KBM-7 (cell line): ENCODE measurements at places on chromosomes 2 and 18.

DNA sequence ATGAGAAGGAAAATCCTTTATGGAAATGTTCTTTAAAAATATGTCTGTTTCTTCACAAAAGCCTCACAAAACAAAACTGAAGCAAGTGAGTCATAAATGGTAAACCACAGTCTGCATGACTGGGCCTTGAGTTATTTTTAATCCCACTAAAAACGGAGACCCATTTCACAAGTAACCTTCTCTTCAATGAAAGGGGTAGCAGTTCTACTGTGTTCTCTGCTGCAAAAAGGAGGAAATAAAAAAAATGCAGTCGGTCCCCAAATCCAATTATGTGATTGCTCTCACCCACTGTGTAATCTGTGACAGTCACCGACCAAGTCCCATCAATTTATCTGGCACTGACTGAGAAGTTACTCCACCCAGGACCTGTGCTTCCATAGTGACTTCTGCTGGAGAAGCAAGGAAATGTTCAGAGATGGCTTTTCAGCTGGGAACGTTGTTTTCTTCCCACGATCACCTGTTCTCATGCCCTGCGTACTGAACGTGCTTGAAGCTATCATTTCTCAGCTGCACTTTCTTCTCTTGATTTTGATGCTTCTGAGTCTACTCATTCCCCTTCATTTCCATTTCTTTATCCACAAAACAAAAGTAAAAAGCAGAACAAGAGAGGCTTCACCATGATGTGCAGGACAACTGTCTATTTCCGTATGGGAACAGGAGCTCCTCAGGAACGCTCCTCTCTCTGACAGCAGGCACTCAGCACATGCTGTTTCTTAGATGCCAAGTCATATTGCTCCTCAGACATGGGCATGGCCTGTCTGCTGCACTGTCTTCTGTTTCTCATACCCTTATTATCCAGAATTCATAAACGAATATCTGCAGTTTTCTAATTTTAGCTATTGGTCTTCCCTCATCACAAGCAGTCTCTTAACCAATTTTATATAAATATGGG lies 80.0 kb upstream of the TMEM200C start:
- DNase-seq = peak; percentile 3

- DNase-seq = no peak
These were observed 53.6 kb downstream of the PKDCC start for GRCh38 chr2:42101206-42102023.

DNA sequence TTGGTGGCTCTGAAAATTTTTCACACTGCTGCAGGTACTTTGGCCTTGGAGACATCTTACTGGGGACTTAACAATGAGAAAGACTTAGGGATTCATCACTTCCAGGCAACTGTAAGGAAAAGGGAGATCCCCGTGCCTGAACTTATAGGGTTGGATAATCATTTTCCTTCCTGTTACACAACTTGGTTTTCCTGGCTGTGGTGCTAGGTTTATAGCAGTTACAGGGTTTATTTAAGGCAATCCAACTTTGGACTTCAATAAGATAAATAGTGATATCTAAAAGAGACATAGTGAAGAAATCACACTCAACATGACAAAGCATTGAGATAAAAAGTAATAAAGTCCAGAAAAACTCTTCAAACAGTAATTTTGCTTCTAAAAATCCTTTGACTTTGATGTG lies 70.2 kb upstream of the RAPH1 start:
- no peak for DNase-seq

GRCh38 chr2:138716183-138716582 lies 64.0 kb downstream of the NXPH2 start:
- DNase-seq = peak; percentile 2

DNA sequence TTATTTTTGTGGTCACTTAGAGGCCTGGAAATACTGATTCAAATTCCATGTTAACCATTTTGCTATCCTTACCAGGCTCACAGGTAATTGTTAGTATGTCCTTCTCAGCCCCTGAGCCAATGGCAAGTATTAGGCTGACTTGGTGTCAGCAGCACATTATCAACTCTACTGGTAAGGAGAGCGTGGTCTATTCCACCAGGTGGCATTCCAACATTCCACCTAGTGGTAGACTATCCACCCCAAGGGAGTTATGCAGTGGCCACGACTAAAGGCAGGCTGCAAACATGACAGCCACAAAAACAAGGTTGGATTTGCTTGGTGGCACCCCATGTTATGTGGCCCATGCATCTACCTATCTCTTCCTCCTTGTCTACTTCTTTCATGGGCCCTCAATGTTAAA lies 31.8 kb upstream of the GCC2 start:
- no peak for DNase-seq

DNA sequence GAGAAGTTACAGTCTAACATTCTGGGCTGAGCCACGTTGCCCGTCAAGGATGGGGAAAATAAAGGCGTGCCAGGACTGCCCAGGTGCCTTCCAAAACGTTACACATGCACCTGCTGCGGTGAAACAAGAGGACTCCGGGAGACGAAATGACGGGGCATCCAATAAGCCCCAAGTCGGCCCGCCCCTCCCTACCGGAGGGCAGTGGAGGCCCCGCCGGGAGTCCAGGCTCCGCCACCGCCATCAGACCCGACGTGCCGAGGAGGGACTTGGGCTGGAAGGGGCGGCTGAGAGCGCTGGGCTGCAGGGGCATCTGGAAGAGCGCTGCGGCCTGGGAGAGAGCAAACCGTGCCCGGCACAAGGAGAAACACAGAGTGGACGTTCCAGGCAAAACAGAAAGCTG lies 112.5 kb upstream of the GPC1 start:
- no peak for DNase-seq

DNA sequence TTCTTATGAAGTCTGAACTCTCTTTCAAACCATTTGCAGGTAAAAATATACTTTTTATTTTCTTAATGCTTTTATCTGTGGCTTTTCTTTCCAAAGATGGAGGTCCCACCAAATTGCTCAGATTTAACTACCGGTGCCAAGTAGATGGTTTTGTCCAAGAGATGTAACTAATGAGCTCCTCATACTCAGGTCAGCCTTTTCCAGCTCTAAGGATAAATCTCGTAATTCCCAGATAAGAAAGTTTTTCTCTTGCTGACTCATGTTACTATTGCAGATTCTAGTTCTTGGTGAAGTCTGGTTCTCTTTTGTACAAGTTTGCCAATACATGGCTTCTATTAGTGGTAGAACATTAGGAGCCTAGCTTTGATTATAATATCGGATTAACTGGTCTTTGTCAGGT lies 550.8 kb upstream of the ZNF804A start:
- DNase-seq = no peak

- no peak for DNase-seq
These were observed 71.1 kb downstream of the ACTR3 start for GRCh38 chr2:113961000-113961399.

DNA sequence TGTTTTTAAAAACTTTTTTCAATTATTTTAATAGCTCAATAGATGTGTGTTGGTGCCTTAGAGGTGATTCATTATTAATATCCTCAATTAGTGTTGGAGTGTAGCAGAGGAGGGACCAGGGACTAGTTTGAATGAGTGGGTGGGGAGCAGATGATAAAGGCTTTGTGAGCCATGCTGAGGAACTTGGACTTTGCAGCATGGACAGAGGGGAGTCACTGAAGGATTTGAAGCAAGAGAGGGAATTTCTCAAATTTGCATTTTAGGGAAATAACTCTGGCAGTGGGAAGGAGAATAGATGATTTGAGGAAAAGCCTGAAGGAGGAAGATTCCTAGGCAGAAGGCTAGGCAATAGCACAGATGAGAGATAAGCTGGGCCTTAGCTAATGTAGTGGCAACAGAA lies 42.3 kb upstream of the RMND5A start:
- no peak for DNase-seq
